PC-3 (cell line): ENCODE measurements at places on chromosomes 2 and 18.

- no peak for DNase-seq
Observed at GRCh38 chr18:24114924-24115549, 23.8 kb upstream of the CABYR start.

DNA sequence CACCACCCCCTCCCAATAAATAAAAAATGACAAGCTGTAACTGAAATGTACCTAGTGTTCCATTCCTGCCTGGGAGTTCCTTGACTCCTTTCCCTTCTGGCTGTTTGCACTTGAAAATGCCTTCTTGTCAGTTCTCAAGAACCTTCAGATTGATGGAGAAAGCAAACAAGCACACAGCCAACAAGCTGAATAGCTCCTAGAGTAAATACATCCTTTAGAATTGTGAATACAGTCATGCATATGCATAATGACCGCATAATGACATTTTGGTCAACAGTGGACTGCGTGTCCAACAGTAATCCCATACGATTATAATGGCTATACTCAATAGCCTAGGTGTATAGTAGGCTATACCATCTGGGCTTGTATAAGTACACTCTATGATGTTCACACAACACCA lies 97.0 kb downstream of the LYPD6 start:
- no peak for DNase-seq

DNA sequence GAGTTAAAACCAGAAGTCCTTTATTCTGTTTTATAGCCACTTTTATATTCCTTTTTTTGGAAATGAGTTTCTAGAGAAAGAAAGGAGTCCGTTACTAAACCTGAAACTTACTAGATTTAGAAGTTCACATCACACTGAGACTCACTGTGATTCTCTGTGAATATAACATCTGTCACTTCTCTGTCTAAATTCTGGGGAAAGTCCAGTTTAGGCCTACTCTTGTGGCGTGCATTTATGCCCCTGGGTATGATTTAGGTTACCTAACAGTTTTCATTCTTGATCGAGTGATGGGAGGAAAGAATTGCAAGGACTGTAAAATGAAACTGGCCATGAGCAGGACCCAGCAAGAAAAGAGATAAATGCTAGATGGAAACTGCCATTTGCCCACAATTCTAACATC lies 449.6 kb downstream of the SPAG16 start:
- DNase-seq = no peak

- no peak for DNase-seq
Observed at GRCh38 chr2:128639120-128639477, 320.4 kb upstream of the HS6ST1 start.

DNA sequence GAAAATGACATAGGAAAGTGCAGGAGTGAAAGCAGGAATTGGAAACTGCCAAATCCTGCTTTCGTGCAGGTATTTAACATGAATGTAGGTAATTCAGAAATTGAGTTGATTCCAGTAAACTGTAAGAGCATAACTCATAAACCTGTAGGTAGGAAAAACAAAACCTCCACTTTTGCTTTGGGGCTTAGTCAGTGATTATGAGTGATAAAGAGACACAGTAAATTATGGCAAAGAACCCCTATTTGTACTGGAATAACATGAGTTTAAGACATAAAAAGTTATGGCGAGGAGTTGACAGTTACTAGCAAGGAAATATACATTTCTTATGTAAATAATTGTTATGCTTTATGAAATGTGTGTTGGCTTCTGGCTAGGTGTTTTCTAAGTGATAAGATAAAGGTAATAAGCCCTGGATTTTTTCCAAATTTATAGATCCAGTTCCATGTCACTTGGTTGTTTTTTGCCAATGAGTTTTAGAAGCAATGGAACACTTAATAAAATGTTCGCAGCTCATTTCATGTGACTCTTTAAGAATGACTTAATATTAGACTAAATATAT lies 17.3 kb downstream of the MAP3K20 start:
- DNase-seq = no peak

DNA sequence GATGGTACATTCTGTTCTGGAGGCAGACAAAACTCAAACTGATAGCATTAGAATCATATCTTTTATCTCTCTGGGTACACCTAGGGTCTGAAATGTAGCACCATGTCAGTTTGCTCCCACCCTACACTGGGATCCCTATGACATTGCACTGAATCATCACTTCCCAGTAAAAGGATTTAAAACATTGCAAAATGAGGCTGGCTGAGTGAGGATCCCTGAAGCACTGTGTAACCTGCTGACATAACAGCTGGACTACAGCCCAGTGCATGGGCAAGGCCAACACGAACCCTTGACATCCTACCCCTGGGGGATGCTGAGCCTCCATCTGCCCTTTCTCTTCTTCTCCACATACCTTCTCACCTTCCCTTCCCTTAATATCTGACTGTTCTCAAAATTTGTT lies 253.2 kb downstream of the TTC32 start:
- peak; percentile 84 for DNase-seq

DNA sequence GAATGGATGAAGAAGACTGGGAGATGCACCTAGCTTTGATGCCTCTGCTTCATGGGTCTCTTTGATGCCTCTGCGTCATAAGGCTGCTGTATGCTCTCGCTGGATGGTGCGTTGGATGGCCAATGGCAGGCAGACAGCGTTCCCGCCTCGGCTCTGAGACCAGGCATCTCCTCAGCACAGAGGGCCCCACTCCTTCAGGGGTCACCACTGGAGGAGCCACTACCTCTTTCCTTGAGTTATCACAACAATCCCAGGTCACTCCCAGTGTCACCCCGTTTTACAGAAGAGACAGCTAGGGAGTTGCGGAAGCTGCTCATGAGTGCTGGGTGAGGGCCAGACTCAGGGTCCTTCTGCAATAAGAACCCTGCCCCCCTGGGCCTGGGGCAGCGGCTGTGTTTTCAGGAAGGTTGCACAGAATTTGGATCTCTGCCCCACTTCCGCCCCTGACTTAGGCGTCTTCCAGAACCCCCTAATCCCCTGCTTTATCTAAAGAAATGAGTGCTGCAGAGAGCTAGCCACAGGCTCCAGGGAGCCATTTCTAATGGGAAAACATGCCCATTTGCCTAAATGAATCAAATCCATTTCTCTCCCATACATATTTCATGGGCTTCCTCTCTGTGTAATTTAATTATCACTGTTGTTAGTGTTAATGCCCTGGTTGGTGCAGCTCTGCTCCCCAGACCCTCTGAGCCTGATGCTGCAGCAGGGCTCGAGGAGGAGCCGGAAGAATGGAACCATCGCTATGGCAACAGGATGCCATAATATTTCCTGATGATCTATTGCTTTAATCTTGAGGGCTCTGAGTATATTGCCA lies 131.8 kb upstream of the HS6ST1 start:
- DNase-seq = no peak
